Posterior vena cava (tissue), 2 donors: ENCODE measurements at places on chromosomes 11 and 22.

DNA sequence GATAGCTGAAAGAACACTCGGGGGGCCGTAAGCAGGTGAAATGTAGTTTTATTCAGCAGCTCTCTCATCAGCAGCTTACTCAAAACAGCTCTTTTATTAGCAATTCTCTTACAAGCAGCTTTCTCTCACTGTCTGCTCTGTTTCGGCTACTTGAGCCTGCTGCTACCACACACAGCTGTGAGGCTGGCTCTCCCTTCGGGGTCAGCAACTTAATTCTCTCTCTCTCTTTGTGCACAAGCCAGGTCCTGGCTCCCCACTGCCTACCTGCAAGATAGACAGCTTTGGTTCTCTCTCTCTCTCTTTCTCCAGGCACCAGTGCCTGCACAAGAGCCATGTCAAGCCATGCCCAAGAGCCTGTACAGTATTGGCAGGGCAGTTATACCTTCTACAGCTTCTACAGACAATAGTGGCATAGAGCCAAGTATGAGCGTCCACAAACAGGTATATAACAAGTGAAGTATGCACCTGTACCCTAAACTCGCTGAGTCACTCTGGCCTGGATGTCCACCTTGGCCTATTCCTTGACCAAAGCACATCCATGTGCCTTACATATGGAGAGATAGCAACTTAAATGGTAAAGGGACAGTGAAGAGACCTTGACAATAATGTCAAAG, 110.8 kb downstream of the MTNR1B start:
- no peak for DNase-seq

- DNase-seq = peak; percentile 42
Measured at GRCh38 chr11:61057615-61058014, 44.7 kb upstream of the CD5 start.

DNA sequence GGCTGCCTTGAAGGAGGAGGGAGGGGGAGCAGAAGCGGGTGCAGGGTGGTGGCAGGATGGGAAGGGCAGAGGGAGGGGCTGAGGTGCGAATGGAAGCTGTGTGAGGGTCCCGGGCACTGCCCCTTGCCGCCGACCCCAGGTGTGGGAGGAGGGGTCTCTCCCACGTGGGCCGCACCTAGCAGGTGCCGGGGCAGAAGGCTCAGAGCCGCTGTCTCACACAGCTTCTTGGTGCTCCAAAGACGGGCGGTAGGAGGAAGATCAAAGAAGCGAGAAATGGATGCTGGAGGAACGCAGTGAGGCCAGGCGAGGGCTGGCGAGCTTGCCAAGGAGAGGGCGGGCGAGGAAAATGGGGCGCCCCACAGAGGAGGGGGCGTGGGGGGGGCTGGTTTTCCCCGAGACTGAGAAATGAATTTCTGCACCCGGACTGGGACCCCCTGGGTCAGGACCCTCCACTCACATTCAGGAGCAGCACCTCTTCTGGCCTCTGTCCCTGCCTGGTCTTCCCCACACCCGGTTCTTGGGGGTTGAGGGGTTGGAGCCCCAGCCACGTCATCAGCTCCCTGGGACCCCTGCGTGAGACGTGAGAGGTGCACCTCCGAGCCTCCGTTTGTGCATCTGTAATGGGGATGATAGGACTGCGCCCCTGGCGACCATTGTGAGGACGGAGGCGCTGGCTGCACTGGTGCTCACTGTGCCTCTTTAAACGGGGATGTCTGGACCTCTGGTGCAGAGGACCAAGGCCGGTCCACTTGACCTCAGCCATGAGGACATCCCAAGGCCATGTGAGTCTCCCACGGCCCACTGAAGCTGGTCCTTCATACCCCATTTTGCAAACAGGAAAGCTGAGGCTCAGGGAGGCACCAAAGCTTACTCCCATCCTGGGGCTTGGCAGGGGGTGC, 16.8 kb downstream of the LSP1 start:
- DNase-seq = no peak

GRCh38 chr11:116885951-116886655, 48.7 kb upstream of the APOA1 start:
- no peak for DNase-seq

- DNase-seq = no peak
Measured at GRCh38 chr11:129770993-129771392, 44.7 kb upstream of the TMEM45B start.

DNA sequence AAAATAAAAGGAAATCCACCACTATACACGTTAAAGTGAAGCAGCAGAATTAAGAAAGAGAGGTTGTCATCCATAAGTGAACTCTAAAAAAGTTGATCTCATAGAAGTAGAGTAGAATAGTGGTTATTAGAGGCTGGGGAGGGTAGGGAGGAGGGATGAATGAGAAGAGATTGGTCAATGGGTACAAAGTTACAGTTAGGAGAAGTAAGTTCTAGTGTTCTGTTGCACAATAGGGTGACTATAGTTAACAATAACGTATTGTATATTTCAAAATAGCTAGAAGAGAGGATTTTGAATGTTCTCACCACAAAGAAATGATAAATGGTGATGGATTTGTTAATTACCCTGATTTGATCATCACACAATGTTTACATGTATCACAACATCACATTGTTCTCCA, 72.0 kb downstream of the CD82 start:
- DNase-seq = no peak

GRCh38 chr11:125910226-125910849, 6.0 kb downstream of the DDX25 start:
- no peak for DNase-seq

GRCh38 chr11:116874251-116874650, 36.8 kb upstream of the APOA1 start:
- no peak for DNase-seq

DNA sequence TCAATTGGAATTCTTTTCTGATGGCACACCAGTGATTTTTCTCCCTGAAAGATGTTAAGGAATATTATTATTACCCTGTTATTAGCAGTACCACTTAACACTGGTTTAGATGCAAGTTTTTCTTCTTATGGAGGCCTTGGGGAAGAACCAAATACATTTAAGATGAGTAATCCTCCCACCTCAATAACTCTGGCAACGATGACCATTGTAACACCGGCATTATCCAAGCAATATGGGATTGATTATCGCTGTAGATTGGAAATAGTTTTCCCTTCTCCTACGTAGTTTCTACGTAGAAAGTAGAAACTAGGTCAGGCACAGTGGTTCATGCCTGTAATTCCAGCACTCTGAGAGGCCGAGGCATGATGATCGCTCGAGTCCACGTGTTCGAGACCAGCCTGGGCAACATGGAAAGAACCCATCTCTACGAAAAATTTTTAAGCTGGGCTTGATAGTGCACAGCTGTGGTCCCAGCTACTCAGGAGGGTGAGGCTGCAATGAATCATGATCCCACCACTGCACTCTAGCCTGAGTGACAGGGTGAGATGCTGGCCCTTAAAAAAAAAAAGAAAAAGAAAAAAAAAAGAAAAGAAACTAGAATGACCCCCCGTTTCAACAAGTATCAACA, 45.5 kb downstream of the PACSIN2 start:
- no peak for DNase-seq

GRCh38 chr11:104394508-104394907, 230.6 kb upstream of the PDGFD start:
- DNase-seq = no peak

DNA sequence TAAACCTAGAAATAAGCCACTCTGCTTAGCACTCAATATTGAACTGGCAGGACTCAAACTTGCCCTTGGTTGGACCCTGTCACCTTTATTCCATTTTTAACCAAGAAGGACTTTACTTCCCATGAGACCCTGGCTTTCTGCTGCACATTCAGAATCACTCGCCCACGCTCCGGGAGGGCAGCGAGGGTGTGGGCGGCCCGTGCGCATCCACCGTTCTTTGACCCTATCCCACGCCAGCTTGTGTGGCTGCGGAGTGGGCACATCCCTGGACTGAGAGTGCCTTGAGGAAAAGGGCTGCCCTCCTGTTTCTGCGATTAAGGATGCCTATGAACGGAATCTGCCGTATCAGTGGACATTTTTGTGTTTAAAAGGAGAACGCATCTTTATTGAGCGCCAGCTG, 39.6 kb downstream of the TRIM44 start:
- no peak for DNase-seq

GRCh38 chr11:120613264-120614226, 102.0 kb downstream of the GRIK4 start:
- no peak for DNase-seq

DNA sequence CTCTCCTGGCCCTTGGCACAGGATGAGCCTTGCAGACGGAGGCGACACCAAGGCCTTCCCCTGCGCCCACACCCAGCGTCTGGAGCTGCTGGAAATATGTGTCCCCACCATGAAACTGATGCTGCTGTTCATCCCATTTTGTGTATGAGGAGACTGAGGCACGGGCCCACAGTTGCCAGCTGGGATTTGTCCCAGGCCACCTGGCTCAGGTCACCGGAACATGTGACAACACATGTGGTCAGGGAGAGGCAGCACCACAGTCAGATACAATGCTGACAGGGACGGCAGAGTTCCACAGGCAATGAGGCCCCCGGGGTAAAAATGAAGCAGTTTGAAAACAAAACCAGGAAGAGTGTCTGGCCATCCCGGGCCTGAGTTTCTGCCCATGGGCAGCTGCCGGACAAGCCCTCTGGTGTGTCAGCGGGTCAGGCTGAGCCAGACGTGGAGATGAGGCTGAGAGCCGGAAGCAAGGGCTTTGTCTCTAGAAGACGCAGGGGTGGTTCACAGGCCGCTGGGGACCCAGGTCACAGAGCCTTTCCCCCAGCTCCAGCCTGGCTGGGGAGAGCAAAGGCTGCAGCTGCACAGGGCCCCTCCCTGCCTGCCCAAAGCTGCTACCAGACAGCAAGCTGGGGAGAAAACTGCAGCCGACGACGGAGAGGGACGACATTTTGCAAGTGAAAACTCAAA, 80.7 kb downstream of the CDKN1C start:
- DNase-seq = peak; percentile 77

GRCh38 chr11:295351-296170, 3.8 kb downstream of the IFITM5 start:
- DNase-seq = peak; percentile 80

DNA sequence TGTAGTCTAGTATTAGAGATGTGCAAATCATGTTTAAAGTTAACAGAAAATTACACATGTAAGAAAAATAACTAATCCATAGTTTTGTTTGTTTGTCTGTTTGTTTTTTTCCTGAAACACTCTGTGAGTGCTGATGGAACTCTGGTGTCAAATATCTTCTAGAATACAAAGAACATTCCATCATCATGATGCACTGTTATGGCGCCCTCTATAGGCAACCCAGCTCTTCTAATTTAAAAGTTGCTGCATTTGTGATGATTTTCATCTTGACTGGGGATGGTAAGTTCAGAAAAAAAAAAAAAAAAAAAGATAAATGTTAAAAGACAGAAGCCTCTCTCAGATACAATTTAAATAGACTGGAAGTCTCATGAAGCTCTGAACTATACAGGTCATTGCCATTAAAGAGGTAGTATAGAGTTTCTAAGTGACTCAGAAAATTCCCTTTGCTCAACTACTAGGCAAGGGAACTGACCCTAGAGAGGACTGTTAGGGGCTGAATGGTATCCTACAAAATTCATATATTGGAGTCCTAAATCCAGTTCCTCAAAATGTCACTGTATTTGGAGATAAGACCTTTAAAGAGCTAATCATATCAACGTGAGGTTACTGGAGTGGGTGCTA, 597.2 kb upstream of the ANO3 start:
- DNase-seq = no peak

DNA sequence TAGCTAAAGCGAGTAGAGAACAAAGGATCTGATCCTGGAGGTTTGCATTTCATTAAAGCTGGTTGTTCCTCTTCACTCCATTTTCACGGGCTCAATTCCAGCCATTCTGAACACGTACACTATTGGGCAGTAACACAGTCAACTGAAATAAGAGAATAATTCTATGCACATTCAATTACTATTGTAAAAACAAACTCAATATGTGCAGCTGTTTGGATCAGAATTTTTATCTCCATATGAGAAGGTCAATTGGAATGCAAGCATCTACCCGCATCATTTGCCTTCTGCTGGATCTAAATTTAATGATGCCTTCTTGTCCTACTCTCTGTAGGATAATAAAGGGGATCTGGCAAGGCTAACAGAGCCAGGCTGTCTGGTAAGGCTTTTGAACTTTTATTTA, 562.8 kb upstream of the CCDC179 start:
- DNase-seq = no peak

DNA sequence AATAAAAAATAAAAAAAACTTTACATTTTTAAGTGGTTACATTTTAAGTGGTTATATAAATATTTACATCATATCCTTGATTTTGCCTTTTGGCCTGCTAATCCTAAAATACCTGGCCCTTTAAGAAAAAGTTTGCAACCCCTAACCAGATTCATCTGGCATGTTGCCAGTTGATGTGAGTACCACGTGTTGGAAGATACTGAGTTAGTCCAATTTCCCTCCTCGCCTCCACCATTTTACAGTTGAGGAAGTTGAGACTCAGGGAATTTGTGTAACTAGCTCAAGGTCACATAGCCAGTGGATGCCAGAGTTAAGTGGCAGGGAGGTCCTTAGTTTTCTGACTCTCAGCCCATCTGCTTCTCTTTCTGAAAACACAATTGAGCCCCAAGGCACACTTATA, 5.1 kb downstream of the ELF5 start:
- no peak for DNase-seq

GRCh38 chr11:35114906-35115687, 23.9 kb upstream of the CD44 start:
- no peak for DNase-seq

DNA sequence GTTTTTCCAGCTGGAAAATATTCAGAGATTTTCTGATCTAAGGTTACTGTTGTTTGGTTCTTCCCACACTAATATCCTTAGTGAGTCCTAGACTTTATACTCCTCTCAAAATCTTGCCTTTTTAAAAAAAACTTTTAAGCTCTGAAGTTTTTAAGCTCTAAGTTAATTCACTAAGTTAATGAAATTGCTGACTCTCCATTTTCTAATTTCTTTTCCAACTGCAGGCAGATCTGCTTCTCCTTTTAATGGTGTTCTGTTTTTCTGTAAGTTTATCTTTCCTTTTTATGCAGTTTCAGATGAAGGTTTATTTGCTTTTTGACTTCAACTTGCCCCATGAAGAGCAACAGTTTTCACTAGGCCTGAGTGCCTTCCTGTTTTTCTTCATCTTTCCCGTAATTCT, 125.8 kb upstream of the ARHGAP42 start:
- no peak for DNase-seq

DNA sequence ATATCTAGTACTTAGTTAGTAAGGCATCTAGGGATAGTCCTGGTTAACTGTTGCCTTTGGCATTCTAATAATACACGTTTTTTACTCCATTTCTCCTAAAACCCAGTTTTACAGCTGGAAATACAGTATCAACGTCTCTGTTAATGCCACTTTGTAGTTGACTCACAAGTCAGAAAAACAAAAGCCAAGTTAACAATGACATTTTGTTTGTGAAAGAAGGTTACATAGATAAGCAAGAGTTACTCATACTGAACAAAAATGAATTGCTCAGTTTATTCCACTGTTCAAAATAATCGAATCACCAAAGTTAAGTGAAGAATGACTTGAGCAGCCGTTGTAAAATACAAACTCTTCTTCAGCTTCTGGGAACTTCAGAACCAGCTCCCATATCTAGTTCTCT, 540.3 kb downstream of the ETS1 start:
- no peak for DNase-seq

DNA sequence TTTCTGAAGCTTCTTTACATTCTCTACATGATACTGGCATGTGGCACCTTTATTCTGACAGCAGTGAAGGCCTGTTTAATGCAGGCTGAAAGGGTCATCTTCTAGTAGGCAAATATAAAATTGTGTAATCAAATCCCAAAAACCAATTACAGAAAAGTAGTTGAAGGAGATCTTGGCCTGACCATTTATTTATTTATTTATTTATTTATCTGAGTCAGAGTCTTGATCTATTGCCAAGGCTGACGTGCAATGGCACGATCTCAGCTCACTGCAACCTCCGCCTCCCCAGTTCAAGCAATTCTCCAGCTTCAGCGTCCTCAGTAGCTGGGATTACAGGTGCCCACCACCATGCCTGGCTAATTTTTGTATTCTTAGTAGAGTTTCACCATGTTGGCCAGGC, 22.7 kb upstream of the CECR2 start:
- DNase-seq = no peak
